ENCODE measurements at places on chromosomes 16 and 17. TPM values are rescaled to one million over a fixed set of nuclear protein-coding genes. Genes with fewer than 3 reads are reported as not detected.

OSGIN1 gene
- total RNA-seq, result 2.6 TPM

SLC6A2 gene
- not detected for total RNA-seq

SPIRE2 gene
- total RNA-seq, result 24.1 TPM

CCL3 gene
- not detected for total RNA-seq

LRRC37A gene
- 1.0 TPM for total RNA-seq

ANKRD40CL gene
- not detected for total RNA-seq

MSL1 gene
- total RNA-seq, result 322 TPM

CLEC18B gene
- 2.6 TPM for total RNA-seq

MYOCD gene
- total RNA-seq, result 22.8 TPM

SLC13A2 gene
- total RNA-seq, result not detected

KRTAP17-1 gene
- not detected for total RNA-seq

TTYH2 gene
- total RNA-seq, result 0.58 TPM

XAF1 gene
- 7.2 TPM for total RNA-seq

KRTAP4-1 gene
- not detected for total RNA-seq

DNA sequence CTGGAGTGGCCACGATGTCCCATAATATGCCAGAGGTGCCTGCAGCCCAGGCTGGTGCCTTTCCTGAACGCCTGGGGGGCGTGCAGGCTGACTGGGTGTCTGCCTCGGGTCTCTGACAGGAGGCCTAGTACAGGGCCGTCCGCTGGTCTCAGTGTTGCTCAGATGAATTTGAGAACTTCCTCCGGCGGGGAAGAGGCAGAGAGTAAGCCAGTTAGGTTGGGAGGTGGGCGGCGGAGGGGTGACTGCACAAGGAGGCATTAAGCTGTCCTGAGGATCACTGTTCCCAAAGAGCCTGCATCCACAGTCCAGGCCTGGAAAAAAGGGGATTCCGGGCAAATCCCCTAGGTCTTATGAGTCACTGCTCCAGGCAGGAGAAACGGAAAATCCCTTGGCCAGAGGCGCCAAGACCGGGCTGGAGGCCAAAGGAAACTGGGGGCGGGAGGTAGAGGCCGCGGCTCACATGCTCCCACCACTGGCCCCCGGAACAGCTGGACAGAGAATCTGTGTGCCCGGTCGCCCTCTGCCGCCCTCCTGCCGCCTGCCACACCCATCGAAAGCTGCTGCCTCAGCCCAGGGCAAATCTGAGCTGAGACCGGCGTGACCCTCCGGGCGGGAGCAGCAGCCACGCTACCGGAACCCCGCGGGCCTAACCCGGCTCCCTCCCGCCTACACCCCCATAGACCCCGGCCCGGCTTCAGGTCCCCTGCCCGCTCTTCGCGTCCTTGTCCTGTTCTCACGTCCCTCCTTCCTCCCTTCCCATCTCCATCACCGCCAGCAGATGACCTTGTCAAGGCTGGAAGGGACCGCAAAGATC, 1.2 kb downstream of the TRIM47 start:
- DNase-seq, result peak; percentile 95

DNA sequence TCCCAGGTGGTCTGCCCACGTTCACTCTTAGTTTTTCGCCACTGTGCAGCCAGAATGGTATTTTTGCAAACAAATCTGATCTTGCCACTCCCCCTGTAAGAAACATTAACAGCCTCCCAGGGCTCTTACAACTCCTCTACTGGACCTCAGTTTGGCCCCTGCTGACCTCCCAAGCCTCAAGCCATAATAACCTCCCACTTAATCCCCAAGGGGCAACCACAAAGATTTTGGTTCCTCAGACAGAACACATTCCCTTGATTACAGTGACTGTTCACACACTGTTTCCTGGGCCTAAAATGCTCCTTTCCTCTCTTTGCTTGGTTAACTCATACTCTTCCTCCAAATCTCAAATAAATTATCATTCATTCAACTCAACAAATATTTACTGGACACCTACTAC, 21.5 kb upstream of the CD300E start:
- no peak for DNase-seq

- DNase-seq, result no peak
These were observed 2292.0 kb downstream of the TP53TG3F start for GRCh38 chr16:35751191-35751941.

- DNase-seq, result peak; percentile 51
These were observed 214.1 kb downstream of the SEC14L1 start for GRCh38 chr17:77354670-77355455.

DNA sequence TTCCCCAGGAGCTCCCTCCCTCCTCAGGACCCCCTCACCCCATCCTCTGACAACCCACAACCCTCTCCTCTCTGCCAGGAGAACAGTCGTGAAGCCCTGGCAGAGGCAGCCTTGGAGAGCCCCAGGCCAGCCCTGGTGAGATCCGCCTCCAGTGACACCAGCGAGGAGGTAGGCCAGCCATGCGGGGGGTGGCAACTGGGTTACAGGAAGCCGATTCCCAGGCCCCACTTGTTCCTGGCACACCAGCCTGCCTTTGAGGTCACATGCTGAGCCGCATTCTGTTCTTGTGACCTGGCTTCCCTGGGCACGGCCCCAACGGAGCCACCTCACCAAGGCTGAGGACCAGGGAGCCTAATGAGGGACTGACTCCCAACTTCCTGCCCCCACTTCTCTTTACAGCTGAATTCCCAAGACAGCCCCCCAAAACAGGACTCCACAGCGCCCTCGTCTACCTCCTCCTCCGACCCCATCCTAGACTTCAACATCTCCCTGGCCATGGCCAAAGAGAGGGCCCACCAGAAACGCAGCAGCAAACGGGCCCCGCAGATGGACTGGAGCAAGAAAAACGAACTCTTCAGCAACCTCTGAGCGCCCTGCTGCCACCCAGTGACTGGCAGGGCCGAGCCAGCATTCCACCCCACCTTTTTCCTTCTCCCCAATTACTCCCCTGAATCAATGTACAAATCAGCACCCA, 7.9 kb downstream of the NAT9 start:
- DNase-seq, result no peak

- peak; percentile 53 for DNase-seq
These were observed 49.9 kb downstream of the NLRC5 start for GRCh38 chr16:57039148-57039812.

DNA sequence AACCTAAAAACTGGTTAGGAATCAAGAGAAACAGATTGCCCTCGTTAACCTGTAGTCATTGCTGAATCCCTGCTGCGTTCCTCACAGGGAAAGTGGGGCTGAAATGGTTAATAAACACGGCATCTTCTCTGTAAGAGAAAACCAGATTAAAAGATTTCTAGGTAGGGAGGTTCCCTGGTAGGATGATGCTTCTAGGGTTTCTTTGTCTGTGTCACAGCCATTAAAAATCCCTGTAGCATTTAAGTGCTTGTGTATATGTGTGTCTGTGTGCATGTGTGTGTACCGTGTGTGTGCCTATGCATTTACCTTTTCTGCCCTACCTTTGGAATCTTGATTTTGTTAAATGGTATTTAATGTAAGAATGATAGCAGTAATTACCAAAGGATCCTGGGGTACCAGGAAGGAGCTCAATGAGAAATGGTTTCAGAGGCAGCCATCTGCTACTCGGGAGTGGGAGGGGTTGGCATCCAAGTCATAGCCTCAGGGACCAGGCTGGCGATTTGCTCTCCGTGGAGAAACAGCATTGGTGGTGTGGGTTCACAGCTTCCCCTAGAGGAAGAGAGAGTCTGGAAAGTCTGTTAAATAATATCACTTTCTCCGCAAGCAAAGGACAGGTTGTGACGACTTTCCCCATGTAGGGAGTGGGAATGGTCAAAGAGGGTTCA, 177.1 kb downstream of the HS3ST4 start:
- DNase-seq, result no peak

DNA sequence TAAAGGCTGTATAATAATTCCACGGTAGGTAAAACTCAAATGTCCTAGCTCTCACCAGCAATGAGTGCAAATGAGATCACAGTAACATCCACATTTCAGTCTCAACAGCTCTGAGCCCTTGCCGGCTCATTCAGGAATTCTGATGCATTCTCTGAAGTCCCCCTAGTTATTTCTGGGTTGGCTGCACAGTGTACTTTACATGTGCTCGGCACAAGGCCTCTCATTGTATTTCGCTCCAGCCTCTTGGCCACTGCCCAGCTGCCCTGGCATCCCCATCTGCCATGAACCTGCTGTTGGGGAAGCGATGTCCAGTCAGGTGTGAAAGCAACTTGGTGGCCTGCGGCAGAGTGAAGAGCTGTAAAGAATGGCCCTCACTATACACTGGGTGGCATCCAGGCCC, 14.3 kb downstream of the PRCD start:
- peak; percentile 53 for DNase-seq

- no peak for DNase-seq
These were observed 79.6 kb downstream of the GAS7 start for GRCh38 chr17:10118788-10119130.

DNA sequence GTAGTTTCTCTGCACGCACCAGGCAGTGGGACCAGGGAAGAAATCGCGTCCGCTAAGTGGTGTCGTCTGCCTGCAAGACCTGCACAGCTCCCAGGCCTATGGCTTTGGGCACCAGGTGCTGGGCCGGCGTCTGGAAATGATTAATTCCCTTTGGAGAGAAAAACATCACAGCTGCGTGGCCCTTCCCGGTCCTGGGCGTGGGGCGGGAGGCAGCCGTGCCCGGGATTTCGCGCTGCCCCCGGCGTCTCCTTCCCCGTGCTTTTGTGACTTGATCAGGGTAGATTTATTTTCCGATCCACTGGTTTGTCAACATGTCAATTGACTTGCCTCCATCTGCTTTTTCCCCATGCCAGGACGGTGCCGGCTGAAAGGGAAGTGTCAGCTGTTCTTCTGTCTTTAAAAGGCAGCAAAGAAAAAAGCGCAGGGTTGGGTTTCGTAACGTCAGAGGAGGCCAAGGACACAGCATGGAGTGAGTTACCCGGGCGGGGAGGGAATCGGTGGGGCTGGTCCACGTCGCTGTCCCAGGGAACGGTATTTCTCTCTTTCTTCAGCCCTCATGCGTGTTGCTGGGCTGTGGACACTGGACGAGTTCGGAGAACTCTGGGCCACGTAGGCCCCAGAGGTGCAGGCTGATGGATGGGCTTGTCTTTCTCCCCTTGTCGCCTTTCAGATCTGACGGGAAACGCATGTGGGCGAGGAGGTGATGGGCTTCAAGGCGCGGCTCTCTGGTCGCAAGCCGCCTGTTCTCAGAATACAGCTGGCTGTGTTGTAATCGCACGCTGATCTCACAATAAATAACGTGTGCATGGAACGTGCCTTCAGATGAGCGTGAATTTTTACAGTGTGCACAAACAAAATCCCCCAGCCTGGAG, 188.1 kb upstream of the ZNF469 start:
- no peak for DNase-seq

- DNase-seq, result no peak
These were observed 11.8 kb downstream of the DLX4 start for GRCh38 chr17:49980703-49981197.

DNA sequence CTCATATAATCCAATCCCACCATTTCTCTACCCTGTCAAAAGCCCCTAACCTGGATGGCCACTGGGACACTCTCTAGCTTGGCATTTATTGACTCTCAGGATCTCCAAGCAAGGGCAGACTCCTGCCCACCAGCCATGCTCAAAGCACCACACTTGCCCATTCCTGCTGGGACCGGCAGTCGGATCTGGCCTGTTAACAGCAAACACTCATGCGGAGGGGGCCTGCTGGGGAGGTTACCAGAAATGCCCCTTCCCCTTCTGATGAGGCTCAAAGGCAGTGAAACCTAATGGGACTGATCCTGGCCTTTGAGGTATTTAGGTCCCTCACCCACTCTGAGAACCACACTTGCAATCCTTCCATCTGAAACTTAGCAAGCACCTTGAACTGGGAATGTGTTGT, 6.5 kb upstream of the CCL1 start:
- no peak for DNase-seq

DNA sequence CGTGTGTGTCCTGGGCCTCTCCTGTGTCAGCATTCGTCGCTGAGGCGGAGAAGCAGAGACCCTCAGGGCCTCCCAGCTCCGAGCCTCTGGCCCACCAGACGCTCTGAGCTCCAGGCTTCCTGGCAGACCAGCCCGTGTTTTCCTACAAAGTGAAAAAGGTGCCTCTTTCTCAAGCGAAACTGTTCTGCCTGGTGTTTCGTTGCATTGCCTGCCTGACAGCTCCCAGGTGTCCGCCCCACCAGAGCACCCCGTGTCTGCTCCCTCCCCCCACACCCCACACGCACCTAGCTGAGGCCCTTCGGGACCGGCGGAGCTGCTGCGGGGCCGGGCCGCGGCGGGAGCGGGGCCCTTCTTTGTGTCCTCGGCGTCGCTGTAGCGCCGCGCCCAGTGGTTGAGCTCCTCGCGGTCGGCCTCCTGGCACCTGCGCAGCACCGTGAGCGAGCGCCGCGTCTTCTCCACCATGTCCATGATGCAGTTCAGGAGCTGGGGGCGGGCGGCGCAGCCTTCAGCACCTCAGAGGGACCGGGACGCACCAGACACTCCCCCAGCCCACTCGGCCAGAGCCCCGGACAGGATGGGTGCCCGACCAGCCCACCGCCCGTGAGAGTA, 14.7 kb upstream of the PABPN1L start:
- DNase-seq, result peak; percentile 37

- DNase-seq, result peak; percentile 53
These were observed 6.4 kb downstream of the NFE2L1 start for GRCh38 chr17:48054238-48055185.

DNA sequence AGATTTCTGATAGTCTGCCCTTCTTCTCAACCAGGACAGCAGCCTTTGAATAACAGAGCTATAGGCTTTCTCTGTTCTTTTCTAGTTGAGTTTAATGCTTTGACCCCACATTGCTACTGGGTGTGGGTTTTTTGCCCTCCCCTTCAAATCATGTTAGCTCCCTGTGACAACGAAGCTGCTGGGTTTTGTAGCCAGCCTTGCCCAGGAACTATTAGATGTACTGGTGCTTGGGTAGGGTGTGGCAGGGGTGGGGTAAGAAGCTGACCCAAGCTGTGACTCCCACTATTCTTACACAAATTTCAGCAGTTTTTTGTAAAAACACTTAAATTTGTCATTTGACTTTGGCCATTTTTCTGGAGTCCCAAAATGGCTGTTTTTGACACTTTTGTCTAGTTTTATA, 69.7 kb downstream of the NLK start:
- DNase-seq, result no peak

GRCh38 chr16:12245088-12245920, 268.8 kb downstream of the SNX29 start:
- DNase-seq, result no peak

DNA sequence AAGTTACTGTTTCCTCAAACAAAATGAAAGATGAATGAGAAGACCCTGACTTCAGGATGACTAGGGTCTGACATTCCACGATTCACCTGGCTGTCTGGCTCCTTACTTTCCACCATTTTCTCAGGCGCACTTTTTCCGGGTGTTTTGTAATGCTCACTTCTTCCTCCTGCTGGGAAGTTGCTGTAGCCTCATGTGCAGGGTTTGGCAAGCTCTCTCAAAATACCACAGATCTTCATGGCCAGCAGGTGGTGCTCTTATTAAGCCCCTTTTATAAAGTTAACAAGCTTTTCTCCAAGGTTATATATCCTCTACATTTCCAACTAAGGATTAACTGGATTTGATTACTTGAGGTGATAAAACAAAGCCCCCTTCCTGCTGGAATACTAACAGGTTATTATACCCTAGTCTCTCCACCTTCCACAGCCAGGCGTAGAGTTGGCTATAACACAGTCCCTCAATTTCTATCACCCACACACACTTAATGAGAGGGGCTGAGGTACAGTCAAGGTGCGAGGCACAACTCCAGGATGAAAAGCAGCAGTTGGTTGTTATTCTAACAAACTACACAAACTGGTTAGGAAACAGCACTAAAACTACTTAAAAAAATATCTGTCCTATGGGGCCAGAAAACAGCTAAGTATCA, 45.4 kb downstream of the STH start:
- DNase-seq, result peak; percentile 93

Measured in stomach (tissue), 19 donors.